ENCODE measurements at places on chromosomes 5 and 9.
A peak's percentile ranks its signal among the peaks of the same experiment; 100 is the strongest.

GRCh38 chr9:121299467-121300282, 31.7 kb downstream of the GSN start:
- DNase-seq = no peak

- DNase-seq = no peak
Observed at GRCh38 chr5:65753189-65753588, 31.2 kb downstream of the NLN start.

DNA sequence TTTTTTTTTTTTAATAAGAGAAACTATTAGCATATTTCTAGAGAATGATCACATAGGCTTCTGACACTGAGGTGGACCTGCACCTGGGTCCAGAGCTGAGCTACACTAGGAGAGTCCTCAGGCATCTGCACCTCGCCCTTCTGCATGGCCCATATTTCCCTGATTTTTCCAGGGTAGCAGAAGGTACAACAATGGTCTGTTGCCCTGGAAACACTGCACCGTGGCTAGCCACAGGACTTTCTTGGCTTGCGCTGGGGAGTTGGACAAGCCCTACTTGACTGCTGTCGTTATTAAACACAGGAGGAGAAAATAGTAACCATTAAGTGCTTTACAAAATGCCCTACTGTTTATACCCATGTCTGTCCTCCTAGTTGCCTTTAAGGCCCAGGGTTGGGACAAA, 615.7 kb upstream of the MEF2C start:
- DNase-seq = no peak

DNA sequence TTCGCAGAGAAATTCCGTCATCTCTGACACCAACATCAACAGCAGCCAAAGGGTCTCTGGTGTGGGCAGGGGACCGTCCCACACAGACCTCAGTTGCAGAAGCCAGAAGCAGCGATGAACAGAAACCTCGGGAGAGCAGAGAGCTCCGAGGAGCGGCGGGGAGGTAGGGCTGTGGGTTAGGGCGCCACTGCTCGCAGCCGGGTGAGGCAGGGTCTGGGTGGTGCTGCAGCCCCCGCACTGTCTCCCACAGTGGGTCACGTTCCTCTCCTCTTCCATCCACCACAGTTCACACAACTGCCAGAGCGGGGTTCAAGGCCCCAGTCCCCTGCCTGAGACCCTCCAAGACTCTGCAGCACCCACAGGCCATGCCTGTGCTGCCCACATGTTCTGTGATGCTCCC, 99.9 kb downstream of the OLFM1 start:
- no peak for DNase-seq

DNA sequence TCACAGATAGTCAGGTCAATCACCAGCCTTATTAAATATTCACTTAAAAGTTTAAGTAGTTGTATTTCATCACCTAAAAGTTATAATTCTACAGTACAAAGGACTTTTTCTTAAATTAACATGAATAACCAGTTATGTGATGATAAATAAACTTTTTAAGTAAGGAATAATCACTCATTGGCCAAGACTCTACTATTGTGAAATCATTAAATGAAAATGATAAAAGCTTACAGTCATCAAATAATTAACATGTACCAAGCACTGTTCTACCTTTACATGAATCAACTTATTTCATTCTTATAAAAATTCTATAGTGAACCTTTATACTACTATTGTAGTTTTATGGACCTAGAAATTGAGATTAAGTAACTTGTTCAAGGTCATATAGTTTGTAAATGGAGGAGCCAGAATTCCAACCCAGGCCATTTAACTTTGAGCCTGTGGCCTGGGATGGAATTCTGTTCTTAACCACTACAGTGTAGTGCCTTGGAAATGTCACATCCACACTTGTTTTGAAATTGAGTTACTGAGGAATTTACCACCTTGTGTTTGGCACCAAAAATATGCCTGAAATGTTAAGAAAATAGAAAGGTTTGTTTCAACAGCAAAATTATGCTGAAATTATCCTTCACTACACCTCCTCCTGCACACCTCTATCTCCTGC, 32.8 kb upstream of the MSANTD3 start:
- no peak for DNase-seq

- no peak for DNase-seq
Observed at GRCh38 chr9:113953531-113953930, 77.4 kb downstream of the ZNF618 start.

DNA sequence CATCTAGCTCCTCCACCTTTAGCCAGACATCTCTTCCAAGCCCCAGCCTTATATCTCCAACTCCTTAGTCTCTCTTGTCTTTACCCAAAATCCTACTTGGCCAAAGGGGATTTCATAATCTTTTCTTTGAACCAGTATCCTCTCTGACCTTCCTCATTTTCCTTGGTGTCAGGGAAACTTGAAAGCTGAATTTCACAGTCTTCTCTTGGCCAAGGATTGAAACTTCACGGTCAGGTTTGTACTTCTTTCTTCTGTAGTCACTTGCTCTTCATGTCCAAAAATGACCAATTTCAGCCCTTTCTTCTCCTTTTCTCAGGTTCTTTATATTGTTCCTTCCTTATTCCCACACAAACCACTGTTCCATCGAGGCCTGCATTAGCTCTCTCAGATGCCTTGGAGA, 473.7 kb upstream of the KLF4 start:
- no peak for DNase-seq

- no peak for DNase-seq
Observed at GRCh38 chr9:114914139-114914538, 16.3 kb downstream of the TNFSF8 start.

- DNase-seq = no peak
Observed at GRCh38 chr9:110047232-110047954, 160.6 kb downstream of the C9orf152 start.

- no peak for DNase-seq
Observed at GRCh38 chr9:77697238-77697984, 49.3 kb upstream of the GNA14 start.

DNA sequence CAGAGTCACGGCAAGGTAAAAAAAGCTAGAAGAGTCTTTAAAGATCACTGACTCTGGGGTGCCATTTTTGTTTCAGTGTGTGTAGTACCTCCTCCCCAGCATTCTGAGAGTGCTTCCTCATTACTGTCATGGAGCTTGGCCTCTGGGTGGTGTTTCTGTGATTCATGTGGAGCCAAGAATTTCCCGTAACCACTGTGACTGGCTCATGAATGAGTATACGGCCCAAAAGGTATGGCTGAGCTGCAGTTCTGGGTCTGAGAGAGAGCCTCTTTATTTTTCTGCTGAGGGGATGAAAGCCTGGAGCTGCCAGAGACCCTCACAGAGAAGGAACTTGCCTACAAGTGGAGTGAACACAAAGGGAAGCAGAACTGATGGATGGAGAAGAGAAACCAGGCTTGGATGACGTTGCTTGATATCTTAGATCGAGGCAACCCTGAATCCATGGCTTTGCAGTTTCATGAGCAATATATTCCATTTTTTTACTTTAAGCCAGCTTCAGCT, 85.6 kb downstream of the PTTG1 start:
- peak; percentile 36 for DNase-seq

- no peak for DNase-seq
Observed at GRCh38 chr9:107466826-107467225, 22.7 kb downstream of the KLF4 start.

DNA sequence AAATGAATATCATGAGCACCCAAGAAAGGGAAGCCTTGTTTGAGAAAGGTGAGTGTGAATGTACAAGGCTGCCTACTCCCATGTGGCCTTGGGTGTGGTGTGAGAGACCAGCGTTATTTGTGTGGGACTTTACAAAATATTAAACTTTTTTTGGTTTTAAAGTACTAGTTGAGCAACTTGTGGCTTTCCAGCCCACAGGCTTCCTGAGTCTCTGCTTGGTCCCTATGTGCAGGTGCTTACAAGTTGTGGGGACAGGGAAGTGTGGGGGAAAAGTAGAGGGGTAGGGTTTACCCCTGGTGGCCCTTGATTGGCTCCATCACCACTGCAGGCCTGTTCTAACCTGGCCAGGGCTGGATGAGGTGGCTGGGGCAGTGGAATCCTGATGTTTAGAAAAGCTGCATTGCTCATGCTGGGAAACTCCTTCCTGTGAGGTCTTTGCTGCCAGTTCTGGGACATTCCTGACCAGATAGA, 19.7 kb downstream of the PTTG1 start:
- DNase-seq = no peak

All from stromal cell of bone marrow (primary cell).